ENCODE measurements at places on chromosomes 5 and 9.

DNA sequence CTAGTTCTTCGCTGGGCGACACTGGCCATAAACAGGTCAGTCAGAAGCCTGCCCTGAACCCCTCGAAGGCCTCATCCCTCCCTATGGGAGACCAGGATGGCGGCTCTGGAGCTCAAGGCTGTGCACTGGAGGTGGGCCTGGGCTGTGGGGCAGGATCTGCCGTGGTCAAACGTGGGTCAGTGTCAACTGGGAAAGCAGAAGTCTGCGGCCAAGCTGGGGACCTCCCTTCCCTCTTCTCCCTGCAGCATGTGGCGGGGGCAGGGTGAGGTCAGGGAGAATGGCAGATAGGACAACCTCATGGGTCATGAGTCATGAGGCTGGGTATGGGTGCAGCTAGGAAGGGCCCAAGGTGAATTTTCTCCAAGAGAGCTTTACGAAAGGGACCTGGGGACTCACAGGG is 132.9 kb downstream of the RXRA start:
- no peak for DNase-seq

DNA sequence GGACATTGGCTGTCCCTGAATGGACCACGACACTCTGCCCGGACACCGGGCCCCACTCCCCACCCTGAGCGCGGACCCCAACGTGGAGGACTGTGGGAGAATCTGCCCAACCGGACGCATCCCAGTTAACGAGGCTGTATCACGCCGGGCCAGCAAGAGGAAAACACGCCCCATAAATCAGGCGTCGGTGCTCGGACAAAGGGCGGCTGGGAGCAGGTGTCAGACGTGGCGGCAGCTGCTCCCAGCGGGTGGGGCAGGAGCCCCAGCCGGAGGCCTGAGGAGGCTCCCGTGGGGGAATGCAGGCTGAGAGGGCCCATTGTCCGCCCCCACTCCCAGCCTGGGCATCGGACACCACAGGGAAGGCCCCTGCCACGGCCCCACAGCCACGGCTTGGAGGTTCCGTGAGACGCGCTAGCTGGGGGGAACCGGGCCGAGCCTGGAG is 19.2 kb downstream of the NOTCH1 start:
- DNase-seq, result no peak

DNA sequence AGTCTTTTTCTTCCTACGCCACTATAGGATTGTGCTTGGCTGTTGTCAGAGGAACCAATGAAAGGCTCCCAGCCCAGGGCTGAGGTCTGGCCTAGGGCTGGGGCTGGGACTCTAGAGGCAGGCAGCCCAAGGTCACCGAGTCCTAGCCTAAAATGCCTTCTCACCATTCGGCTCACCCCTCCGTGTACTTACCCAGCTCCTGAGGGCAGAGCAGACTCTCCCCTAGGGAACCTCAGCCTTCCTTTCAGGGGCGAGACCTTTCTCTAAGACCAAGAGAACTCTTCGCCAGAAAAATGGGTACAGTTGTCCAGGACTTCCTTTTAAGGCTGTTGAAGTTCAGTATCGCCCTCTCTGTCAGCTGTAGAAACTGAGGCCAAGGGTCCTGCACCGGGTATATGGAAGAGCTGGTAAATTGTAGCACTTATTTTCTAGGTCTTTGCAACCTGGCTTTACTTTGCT is 1.7 kb upstream of the SPRY4 start:
- DNase-seq, result no peak

- no peak for DNase-seq
Observed at GRCh38 chr5:82356808-82357671, 78.9 kb upstream of the RPS23 start.

- no peak for DNase-seq
Observed at GRCh38 chr5:133408322-133408721, 204.0 kb downstream of the FSTL4 start.

DNA sequence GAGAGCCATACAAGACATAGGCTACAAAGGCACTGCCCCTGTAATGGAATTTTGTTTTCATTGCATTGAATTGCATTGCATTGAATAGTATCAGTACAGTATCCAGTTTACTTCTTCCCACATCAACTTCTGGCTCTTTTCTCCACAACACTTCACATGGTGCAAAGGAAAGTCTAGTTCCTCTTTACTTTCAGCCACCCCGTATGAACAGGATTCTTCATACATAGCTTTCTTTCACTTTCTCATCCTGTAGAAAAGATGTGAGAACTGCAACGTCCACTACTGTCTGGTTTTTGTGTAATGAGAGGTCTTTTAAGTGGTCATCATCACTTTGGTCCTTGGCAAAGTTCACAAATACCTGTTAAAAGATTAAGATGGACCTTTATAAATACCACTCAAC is 20.2 kb downstream of the NIPSNAP3B start:
- no peak for DNase-seq

- DNase-seq, result no peak
Observed at GRCh38 chr5:759781-760362, 24.7 kb downstream of the ZDHHC11B start.

DNA sequence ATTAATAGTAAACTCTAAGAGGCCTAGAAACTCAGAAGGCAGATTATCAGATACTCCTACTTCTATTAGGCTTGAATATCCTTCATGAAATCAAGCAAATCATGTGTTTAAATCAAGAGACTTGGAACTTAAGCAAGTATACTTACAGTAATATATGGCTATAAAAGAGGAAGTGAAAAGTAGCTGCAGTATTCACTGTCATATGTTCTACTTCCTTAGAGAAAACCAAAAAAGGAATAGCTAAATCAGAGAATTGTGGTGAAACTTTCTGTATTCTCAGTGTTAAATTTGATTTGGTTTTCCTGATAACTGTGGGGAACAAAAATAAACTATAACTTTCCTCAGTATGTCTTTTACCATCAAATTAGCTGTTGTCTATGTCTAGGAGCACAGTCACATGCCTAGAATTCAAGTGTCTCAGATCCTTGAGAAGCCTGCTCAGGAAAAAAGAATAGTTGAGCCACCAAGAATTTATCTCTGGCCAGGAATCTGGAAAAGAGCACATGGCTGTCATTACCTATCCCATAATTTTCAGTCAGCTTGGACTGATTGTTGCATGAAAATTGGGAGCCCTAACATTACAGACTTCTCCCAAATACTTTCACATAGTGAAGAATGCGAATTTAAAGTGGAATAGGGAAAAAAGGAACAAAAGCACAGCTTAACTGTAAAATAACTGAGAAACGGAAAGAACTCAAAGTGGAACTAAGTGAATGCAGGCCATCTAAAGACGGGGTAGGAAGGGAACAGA is 1.7 kb downstream of the FKBP15 start:
- peak; percentile 35 for DNase-seq

GRCh38 chr5:128775558-128775957 is 189.7 kb upstream of the SLC27A6 start:
- DNase-seq, result no peak

- DNase-seq, result no peak
Observed at GRCh38 chr5:160970605-160971191, 118.7 kb upstream of the ATP10B start.

DNA sequence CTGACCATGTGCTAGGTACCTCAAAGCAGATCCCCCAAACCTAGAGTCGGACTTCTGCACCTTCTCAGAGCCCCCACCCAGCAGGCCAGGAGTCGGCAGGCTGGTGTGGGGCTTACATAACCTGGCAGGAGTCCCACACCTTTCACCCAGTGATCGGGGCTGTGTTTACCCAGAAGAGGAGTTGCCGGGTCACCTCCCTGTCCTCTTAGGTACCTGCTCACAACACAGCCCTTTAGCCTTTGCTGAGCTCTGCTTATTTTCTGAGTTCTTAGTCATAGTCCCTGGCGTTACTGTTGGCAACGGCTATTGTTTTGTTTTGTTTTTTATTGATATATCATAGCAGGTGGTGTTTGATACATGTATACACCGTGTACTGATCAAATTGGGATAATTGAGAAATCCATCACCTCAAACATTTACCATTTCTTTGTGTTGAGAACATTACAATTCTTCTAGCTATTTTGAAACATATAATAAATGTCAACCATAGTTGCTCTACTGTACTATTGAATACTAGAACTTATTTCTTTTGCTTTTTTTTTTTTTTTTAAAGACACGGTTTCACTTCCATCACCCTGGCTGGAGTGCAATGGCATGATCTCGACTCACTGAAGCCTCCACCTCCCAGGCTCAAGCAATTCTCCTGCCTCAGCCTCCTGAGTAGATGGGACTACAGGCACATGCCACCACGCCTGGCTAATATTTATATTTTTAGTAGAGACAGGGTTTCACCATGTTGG is 10.4 kb upstream of the EEIG1 start:
- no peak for DNase-seq

- peak; percentile 79 for DNase-seq
Observed at GRCh38 chr9:76562511-76562911, 103.5 kb downstream of the GCNT1 start.

- DNase-seq, result no peak
Observed at GRCh38 chr5:149800633-149801032, 70.5 kb downstream of the PPARGC1B start.

DNA sequence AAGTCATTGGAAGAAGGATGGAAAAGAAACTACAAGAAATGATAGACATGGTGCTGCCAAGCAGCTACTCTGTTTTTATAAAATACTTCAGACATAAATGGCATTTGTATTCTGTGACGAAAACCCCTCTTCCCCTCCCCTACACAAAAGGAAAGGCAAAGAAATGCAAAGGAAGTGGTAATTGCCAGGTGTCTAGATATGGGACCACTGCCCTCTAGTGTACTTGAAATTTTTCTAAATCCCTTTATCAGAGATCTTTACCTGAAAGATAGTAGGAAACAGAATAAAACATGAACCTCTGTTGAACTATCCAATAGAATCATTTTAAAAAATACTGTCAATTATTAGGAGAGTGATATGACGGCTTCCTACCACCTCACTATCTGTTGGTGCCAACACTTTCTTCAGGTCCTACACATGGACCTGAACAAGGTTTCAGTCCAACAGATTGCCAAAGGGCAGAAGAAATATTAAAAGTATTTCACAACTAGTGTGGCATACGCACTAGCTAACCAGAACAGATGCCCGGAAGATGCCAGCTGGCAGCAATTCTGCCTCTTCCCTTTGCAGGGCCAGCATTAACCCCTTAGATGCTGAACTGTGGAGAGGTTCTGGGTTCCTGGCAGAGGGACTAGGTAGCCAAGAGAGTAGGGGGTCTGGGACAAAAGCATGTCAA is 104.1 kb downstream of the TSSK1B start:
- no peak for DNase-seq

DNA sequence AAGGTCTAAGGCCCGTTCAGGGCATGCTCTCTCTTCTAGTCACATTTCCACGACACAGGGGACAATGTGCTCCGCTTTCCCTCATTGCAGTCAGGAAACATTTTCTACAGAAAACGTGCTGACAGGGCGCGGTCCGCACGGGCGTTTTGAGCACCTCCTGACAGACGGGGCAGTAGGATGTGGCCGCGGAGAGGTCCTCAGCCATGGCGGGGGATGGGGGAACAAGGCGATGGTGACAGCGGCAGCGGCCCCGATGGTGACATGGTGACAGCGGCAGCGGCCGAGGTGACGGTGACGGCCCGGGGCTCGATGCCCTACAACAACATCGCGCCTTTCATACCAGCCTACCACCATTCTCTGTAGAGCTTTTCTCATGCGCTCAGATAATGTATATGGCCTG is 4.1 kb downstream of the PLPP1 start:
- no peak for DNase-seq

DNA sequence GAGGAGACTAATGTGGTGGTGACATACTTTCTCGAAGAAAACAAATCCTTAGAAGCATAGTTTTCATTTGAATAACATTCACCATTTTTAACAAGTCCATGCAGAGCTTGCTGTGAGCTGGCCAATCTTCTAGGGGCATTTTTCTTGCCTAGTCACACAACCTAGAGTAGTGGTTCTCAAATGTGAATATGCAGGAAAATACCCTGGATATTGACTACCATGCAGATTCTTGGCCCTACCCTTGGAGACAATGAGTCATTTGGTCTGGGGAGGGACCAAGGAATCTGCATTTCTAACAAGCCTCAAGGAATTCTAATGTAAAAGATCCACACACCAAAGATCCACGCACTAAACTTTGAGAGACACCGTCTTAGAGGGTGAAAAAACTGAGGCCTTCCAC is 23.5 kb downstream of the GDNF start:
- DNase-seq, result no peak

DNA sequence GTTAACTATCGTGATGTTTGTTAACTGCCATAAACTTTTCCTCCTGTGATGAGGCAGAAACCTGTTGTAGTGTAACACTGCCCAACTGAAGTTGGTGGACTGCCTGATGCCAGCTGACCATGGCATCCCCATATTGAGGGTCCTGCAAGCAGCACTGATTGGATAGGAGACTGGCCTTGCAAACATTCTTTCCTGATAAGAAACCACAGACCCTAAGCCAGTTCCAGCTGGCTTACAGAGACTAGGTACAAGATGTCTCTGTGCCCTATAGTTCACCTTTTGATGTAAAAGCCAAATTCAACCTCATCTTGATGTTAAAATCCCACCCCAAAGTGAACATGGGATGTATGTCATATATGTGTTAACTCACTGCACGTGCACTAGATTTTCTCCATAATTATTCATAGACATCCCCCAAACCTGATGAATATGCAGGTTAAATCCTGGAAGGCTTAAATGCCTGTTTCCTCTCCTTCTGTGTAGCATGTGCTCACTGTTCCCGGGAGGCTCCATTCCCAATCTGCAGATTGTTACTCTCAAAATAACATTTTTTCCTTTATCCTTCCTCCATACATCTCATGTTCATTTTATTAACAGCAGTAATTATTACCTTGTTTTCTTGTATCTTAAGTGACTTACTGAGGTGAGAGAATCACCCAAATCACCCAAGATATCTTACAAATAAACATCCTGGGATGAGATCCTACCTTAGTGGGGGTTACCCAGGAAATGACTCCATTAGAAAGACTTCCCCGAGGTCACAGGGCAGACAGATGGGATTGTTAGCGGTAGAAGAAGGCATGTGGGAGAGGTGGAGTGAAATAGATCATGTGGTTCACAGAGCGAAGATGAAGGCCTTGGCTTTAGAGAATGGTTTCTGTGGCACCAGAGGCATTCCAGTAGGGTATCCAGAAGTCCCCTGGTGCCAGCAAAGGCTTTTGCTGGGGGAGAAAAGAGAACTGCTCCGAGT is 566.7 kb downstream of the CCDC171 start:
- no peak for DNase-seq

DNA sequence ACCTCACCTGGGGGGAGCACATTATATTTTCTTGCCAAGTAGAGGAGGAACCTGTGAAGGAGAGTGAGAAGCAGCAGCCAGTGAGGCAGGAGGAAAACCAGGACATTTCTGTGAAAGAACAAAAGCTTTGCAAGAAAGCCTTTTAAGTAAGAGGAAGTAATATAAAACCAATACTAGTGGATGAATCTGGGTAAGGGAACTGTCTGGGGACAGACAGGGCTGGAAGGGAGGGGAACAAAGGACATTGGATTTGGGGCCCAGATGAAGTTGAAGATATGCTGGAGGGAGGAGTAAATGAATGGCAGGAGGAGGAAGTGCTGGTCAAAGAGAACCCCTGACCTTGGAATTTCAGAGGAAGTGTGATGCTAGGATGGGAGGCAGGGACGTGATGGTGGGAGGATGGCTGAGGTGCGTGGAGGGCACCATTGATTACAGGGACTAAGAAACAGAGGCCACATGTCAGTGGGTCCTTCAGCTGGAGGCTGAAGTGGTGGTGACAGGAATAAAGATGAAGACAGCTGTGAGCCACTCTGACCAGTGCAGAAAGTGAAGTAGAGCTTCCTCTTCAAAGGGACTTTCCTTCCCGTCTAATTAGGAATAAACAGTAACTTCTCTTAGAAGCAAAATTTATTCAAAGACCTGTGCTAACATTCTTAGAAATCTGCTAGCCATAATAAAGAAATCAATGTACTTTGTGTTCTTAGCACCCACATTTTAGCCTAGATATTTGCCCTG is 43.5 kb upstream of the FABP6 start:
- DNase-seq, result no peak

- DNase-seq, result no peak
Observed at GRCh38 chr5:179177711-179178575, 117.8 kb downstream of the ZNF354C start.
